ENCODE measurements at places on chromosomes 3 and 15.

- DNase-seq = no peak
Observed at GRCh38 chr3:58387650-58388546, 45.7 kb downstream of the PDHB start.

- no peak for DNase-seq
Observed at GRCh38 chr3:141553055-141553454, 66.2 kb downstream of the RASA2 start.

DNA sequence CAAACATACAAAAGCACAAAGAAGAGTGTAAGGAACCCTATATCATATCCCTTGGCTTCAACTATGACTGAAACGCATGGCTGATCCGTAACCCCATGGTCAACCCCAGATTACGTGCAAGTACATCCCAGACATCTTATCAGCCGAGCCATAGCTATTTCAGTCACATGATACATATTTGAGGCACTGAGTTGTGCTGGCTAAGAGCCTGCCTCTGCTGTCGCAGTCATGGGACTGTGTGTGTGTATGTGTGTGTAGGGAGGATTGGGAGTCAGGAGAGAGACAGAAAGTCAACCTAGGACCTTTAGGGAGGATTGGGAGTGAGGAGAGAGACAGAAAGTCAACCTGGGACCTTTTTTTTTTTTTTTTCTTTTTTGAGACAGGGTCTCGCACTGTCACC lies 8.4 kb downstream of the ST6GAL1 start:
- no peak for DNase-seq

DNA sequence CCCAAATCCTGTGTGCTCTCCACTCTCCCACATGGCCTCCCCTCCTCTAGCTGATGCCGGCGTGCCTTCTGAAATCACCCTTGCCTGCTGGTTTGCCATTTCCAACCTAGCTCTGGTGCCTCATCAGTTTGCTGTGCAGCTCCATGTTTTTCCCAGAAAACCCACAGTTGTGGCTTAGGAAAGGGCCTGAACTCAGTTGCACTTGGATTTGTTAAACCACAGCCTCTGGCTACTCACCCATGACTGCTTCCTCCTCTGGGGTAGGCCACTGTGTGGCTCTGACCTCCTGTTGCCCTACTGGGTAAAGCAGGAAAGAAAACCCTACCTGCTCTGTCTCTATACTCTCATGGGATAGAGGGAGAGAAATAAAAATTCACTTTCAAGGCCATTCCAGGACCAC lies 97.3 kb downstream of the DAPK2 start:
- no peak for DNase-seq

DNA sequence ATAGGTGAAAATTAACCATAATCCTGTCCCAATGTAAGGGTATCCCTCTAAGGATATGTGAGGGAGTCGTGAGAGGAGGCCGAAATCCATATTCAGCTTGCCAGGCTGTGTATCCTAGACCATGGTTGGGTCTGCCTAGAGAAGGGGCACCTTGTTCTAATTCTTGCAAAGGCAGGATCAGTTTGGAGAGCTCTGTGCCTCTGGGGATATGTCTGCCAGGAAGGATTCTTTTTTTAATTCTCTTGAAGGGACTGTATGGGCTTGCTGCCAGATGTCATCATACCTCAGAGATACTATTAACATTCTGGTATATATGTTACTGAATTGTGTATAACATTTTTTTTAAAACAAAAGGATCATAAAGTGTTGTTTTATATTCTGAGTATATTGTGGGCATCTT lies 2.4 kb downstream of the ATP1B3 start:
- peak; percentile 30 for DNase-seq

GRCh38 chr15:37034835-37035748 lies 65.3 kb downstream of the MEIS2 start:
- no peak for DNase-seq

GRCh38 chr3:128378631-128379347 lies 87.9 kb downstream of the DNAJB8 start:
- peak; percentile 38 for DNase-seq

- DNase-seq = no peak
Observed at GRCh38 chr3:73874606-73875369, 250.0 kb upstream of the PDZRN3 start.

- no peak for DNase-seq
Observed at GRCh38 chr3:177687291-177687690, 490.0 kb upstream of the TBL1XR1 start.

GRCh38 chr15:90009301-90010022 lies 8.3 kb downstream of the ZNF710 start:
- no peak for DNase-seq

DNA sequence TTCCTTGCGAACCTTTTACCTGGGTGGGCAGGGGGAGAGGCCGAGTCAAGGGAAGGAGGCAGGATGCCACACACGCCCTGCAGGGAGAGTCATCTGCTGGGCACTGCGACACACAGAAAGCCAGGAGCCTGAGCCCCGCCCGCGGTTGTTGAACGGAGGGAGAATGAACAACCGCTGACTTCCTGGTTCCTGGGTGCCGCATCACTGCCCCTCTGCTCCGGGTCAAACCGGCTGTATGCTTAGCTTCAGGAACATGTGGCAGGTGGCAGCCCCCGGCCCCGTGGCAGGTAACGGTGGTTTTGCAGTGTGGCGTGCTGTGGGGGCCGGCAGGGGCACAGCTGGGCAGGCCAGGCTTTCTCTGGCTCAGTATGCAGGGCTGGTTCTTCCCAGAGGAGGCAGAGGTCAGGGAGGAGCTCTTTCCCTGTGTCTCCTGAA lies 33.4 kb downstream of the APBA2 start:
- DNase-seq = no peak

DNA sequence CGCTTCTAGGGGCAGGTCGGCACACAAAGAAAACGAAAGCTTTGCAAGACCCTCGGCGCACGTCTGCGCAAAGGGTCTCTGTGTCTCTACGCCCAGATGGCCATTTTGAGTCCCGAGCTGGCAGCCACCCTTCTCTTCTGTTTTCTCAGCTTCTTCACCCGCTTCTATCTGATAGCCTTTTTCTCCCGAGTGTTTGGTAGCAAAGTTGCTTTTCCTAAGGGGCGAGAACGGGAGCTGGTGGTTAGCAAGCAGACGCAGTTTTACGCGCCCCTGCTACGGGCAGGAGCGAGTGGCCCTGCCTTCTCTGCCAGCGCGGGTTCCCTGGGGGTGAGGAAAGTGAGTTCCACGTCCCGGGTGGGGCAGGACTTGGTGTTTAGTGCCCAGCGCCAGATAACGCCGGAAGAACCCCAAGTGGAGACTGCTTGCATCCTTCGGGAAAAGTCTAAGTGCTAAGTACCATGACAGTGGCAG lies 2.9 kb upstream of the MKRN2 start:
- DNase-seq = no peak

GRCh38 chr15:39362821-39363561 lies 217.9 kb upstream of the THBS1 start:
- peak; percentile 97 for DNase-seq

DNA sequence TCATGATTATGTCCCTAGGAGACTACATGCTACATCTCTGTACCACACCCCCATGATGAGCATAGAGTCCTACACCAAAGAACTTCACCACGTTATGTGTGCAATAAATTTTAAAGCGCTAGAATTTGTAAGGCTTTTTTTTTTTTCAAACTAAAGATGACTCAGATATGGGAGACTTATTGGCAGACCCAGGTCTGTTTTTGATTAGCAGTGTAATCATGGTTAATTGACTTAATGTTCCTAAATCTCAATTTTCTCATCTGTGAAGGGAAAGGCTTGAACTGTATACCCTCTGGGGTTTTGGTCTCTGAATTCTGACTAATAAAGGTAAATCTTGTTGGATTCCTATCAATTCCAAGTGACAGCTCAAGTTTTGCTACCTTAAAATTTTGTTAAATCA lies 26.4 kb downstream of the ABI3BP start:
- no peak for DNase-seq

DNA sequence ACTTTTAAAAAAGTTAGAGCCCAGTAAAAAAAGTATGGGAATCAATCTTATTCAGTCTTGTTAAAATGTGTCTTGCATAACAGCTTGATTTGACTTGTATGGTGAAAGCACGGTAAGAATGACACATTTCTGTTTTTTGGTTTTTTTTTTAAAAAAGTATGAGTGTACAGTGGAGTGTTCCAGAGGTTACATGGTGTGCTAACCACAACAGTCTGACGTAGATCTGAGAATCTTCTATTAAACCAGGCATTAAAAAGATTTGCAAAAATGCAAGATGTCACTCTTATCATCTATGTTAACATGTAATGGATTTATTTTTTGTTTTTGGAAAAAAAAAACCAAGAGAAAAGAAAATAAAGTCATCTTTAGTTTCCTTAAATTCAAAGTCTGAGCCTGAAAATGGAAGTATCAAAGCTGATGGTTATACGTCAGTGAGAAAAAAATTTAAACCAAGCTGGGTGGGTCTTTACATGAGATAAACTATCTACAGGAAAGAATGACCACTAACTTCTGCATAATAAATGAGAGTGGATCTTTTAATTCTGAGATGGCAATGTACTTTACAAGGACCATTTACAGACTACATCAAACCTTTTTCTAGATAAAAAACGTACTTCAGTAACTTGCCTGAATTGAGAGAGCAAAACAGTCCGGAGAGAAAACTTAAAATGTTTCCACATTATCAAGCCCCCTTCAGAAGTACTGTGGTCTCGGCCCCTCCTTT lies 1.6 kb downstream of the GABPB1 start:
- peak; percentile 91 for DNase-seq

- no peak for DNase-seq
Observed at GRCh38 chr3:22861426-22861825, 341.7 kb upstream of the UBE2E2 start.

DNA sequence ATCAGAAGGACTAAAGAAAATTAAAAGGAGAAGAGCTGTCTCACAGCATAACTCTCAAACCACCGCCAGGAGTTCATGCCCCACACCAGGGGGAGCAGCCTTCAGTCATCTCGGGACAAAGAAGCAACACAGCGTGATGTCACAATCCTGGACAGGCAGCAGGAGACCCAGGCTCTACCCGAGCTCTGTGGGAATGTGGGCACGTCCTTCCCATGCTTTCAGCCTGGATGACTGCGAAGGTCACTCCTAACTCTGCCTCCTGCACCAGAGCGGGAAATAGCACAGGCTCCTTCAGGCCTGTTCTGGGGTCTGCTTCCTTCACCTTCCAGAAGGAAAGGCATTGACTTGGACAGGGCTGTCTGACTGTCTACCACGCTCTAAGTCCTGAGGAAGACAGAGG lies 31.3 kb downstream of the NOX5 start:
- DNase-seq = no peak

GRCh38 chr3:100402891-100403290 lies 1.6 kb downstream of the LNP1 start:
- no peak for DNase-seq

GRCh38 chr3:187738331-187739093 lies 6.8 kb downstream of the BCL6 start:
- no peak for DNase-seq

DNA sequence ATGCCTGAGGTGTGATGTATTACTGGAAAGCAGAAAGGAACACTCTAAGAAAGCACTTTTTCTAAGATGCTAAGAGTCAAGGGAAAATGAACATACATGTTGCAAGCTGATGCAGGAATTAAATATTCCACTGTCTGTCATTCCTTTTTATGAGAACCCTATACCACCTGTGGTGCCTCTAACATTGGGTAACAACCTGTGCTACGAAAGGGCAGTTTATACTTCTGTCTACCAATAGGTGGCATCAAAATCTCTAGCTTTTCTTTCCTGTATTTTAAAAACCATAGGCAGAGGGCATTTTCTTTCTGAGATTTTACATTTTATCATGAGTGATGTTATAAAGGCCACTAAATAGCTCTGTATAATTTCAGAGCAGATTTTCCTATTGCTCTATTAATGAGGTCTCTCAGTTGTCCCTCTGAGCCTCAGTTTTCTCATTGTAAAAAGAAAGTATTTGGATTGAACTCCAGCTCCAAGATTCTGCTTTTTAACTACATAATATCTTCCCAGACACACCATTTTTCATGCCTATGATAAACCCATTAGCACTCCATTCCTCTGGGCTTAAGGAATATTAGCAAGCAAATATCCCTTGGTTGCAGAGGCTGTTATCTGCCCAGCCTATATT lies 3.5 kb upstream of the CPNE4 start:
- DNase-seq = no peak

GRCh38 chr3:140699516-140700231 lies 21.8 kb downstream of the TRIM42 start:
- no peak for DNase-seq

DNA sequence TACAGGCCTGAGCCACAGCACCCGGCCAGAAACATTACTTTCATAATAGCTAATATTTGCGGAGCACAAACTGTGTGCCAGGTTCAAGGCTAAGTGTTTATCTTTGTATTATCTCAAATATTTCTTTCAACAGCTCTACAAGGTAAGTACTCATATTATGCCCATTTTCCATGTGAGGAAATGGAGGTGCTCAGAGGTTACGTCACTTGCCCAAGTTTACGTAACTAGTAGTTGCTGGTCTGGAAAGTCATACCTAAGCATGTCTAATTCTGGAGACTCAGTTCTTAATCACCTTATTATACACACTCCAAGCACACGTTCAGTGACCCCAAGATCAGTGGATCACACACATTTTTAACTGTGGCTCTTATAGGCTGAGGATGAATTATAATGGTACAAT lies 177.5 kb downstream of the OXSM start:
- DNase-seq = no peak

GRCh38 chr3:99903869-99904268 lies 86.2 kb downstream of the CMSS1 start:
- no peak for DNase-seq

GRCh38 chr15:96052154-96052553 lies 278.3 kb upstream of the NR2F2 start:
- no peak for DNase-seq

- DNase-seq = no peak
Observed at GRCh38 chr15:89121414-89121813, 33.2 kb downstream of the ABHD2 start.

DNA sequence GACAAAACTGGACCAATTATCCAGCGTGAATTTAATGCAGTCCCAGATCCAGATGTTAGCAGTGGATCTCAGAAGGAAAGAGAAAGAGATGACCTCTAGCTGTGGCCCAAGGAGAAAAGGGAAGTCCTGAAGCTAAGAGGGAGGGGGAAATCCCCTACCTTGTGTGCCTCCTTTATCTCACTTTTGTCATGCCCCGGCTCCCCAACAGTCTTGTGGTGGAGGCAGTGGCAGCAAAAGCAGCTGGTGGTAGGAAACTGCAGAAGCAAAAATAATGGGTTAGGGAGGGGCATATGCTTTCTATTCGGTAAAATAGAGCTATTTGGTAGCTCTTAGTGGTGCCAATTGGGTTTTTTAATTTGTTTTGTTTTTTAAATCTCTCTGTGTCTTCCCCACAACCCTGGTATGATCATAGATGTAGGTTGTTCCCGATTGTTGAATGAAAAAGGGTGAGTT lies 56.5 kb downstream of the MCTP2 start:
- DNase-seq = no peak

DNA sequence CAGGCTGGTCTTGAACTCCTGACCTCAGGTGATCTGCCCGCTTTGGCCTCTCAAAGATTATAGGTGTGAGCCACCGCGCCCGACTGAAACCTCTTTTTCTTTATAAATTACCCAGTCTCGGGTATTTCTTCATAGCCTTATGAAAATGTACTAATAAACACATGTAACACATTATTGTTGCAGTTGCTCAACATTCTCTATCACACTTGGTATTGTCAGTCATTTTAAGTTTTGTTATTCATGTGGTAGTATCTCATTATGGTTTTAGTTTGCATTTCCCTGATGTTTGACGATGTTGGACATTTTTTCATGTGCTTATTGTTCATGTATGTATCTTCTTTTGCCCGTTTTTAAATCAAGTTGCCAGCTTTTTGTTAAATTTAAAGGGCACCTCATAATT lies 109.7 kb downstream of the TCF12 start:
- no peak for DNase-seq

All from skeletal muscle cell (primary cell).